ENCODE measurements at places on chromosomes 11 and 22.
A peak's percentile ranks its signal among the peaks of the same experiment; 100 is the strongest.

DNA sequence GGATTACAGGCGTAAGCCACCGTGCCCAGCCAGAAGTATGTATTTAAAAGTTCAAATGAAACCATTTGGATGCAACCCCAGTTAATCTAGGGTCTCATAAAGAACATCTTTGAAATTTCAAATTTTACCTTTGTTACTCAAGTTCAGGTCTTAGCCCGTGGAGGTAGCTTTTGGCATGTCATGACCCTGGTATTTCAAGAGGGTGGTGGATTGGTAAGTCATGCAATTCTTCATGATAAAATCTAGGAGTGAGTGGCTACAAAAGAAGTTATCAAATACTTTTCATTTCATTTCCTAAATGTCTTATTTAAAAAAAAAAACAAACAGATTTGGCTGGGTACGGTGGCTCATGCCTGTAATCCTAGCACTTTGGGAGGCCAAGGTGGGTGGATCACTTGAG is 80.6 kb downstream of the ABTB2 start:
- DNase-seq, result no peak

- DNase-seq, result no peak
Measured at GRCh38 chr22:25883482-25884033, 141.6 kb downstream of the MYO18B start.

GRCh38 chr11:118917481-118918127 is 8.1 kb downstream of the BCL9L start:
- no peak for DNase-seq

DNA sequence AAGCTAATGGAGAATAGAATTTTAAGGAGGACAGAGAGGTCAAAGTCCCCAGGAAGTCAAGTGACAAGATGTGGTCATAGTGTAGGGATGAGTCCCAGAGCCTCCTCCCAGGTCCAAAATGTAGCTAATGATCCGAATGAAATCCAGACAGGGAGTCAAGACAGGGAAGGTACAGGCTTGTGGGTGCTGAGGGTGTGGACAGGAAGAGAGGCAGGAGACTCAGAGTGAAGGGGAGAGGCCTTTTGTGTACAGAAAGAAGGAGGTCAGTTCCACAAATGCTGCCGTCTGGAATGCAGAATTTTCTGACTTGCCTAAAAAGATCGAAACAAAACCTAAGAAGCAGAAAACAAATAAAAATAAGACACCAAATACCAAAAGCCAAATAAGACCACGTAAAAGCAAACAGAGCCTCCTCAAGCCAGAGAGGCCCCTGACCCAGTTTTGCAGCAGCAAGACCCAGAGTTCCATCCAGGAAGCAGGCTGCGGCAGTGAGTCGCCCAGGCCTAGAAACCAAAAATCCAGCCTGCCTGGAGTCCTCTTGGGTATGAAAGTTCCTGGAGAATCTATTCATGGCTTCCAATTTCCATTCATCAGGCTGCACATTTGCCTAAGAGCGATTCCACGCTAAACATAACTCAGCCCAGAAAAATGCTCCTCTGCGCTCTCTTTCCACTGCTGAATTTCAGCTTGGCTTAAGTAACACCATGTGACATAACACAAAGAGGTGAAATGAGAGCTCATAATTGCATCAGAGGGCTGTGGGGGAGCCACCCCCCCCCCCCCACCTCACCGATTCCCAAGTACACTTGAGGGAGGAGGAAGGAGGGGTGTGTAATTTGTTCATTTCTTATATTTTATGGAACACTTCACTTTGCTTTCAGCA is 71.2 kb downstream of the KIRREL3 start:
- no peak for DNase-seq

GRCh38 chr11:35200811-35201341 is 61.9 kb downstream of the CD44 start:
- no peak for DNase-seq

- DNase-seq, result no peak
Measured at GRCh38 chr11:6225896-6226295, 8.5 kb downstream of the FHIP1B start.

DNA sequence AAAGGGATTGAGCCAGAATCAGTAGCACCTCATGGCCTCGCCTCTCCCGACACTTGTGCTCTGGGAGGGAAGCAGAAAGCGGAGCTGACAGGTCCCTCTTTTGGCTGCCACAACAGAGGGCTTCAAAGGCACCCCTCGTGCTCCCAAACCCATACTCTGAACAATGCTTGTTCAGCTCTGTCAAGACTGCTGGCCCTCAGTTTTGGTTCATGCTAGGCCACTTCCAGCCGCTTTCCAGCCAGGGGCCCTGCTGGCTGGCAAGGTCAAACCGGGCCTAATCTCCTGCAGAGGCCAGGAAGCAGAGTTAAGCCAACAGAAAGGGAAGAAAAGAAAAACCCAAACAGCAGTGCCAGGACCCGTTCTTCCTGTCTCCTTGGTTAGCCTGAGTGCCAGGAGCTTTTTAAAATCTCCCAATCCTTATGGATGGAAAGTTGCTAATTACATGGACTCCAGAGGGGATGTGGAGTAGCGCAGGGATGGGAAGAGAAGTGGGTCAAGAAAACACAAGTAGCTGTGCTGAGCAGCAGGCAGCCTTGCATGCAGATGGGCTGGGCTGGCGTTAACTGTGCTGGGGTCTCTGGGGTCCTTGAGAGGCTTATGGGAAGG is 150.6 kb downstream of the GRIK4 start:
- DNase-seq, result no peak

DNA sequence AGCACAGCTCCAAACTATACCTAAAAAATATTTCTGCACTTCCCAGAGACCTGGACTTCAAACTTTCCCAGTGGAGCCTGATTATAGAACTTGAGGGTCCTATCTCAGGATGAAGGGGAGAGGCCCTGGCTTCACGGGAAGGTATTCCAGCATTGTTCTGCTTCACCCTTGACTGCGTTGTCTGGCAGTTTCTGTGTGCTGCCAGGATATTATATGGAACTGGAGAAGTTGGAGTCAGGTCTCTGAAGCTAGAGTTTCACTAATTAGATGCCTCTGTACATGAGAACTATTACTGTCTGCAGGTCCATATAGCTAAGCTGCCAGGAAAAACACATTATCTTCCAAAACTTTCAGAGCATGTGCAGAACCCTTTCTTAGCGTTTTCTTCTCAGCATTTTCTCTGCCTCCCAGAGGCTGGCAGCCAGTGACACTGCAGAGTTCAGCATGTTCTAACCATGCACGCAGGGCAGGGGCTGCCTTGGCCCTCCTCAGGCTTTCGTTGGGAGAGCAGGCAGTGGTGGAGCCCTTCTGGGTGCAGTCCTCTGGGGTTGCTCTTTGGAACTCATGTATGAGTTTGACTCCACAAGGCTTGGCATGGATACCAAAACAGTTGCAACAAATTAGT is 99.3 kb downstream of the CWC15 start:
- no peak for DNase-seq

DNA sequence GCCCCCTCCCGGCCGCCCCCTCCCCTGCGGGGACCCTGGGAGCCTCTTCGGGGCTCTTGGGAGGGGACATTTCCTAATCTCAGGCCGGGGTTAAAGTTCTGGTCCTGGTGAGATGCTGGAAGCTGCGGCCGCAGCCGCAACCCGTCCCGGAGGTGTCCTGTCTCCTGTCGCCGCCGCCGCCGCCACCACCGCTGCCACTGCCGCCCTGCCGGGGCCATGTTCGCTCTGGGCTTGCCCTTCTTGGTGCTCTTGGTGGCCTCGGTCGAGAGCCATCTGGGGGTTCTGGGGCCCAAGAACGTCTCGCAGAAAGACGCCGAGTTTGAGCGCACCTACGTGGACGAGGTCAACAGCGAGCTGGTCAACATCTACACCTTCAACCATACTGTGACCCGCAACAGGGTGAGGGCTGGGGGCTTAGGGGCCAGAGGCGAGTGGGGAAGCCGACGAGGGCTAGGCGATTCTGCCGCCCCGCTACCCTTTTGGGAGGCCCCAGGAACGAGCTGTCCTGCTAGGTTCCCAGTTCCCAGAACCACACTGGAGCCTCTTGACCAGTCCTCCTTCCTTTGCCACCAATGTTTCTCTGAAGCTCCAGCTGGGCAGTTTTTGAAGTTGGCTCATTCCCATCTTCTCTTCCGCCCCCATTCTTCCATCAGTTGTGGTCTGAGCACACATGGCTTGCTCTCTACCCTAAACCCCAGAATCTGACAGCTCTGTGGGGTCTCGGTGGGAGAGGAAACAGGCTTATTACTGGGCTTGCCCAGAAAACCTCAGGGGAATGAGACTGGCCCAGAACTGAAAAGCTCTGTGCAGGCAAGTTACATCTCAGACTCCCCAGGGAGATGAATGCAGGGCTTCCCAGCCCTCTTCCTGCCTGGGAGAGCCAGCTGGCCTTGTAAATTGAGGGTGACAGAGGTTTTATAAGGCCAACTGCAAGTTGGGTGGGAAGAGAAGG is 781 bp downstream of the SIDT2 start:
- DNase-seq, result no peak

DNA sequence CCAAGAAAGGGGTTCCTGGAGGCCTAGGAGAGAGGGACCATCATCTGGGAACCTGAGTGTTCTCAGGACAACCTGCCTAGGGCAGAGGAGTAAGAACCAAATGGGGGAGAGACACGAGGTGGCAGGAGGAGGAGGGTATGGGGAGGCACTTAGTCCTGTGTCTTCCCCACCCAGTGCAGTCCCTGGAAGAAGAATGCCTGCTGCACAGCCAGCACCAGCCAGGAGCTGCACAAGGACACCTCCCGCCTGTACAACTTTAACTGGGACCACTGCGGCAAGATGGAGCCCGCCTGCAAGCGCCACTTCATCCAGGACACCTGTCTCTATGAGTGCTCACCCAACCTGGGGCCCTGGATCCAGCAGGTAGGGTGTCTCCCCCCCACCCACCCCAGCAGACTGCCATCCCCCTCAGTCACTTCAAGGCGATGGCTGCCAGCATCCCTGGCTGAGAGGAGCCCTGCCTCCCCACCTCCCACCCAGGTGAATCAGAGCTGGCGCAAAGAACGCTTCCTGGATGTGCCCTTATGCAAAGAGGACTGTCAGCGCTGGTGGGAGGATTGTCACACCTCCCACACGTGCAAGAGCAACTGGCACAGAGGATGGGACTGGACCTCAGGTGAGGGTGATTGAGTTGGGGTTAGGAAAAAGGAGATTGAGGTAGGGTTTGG is 3.7 kb upstream of the INPPL1 start:
- DNase-seq, result no peak

DNA sequence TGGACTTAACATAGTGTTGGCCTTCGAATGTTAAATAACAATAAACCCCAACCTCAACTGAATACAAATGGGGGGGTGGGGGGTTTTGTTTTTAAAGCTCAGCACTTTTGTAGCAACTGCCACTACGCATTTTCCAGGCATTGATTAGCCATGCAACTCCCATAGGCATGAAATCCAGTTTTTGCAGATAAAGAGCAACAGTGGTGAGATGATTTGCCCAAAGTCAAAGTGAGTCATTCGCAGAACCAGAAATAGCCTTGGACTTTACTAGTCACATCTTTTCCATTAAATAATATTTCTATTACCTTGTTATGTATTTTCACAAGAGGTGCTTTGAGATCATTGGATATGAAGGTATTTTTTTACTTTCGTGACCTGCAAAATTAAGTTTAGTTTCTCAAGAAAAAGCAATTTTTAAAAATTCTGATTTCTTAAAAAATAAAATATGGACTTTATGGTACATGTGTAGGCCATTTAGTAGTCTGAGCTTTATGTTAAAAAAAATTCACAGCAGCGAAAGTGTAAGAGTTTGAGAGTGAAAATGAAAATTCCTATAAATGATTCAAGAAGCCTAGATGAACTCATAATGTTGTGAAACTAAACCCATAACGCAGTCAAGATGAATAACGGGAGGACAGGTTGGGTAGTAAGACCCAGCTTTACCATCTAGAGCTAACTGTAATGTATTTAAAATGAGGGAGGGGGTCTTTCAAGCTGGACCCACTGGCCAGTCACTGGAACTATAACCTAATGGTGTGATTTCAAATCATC is 1.9 kb upstream of the PHF21A start:
- no peak for DNase-seq

DNA sequence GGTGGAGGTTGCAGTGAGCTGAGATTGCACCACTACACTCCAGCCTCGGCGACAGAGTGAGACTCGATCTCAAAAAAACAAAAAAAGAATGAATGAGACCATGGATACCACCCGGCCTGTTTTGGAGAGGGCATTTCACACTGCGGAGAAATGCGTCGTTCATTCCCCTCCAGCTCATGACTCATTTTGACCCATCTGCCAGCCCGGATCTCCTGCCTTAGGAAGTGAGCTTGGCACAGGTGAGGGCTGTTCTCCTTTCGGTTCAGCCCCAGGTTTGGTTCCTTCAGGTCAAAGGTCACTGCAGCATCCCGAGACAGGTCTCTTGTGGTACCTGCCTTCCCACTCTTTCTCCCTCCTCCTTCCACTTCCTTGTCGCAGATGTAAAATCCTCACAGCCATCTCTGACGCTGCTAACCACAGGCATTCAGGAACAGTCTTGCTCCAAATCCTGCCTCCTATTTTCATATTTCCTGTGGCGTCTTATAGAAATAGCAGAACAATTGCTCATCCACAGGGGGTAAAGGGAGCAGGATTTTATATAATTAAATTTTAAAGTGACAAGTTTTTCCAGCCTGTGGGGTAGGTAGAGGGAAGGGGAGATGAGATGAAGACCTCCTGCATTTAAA is 517.9 kb downstream of the NTM start:
- DNase-seq, result peak; percentile 10

GRCh38 chr11:123330948-123331347 is 99.1 kb upstream of the GRAMD1B start:
- DNase-seq, result no peak

- DNase-seq, result no peak
Measured at GRCh38 chr11:120710354-120711131, 199.0 kb downstream of the GRIK4 start.

DNA sequence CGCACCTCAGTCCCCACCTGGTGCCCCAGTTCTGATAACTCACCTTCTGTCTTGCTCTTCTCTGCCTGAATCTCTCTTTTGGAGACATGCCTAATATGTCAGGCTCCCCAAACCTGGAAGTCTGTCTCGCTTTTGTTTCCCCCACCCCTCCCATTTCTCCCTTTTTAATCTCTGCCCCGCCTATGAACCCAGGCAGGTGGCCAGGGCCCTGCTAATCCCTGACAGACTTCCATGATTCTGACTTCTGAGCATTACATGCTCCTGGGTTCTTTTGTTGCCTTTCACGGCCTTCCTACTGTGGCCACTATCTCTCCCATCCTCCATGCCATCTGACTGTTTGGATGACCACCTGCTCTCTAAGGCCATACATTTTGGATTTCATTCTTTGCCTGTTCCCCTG is 1120.9 kb upstream of the CCDC90B start:
- DNase-seq, result no peak

GRCh38 chr11:112593440-112593839 is 332.8 kb upstream of the PLET1 start:
- no peak for DNase-seq

DNA sequence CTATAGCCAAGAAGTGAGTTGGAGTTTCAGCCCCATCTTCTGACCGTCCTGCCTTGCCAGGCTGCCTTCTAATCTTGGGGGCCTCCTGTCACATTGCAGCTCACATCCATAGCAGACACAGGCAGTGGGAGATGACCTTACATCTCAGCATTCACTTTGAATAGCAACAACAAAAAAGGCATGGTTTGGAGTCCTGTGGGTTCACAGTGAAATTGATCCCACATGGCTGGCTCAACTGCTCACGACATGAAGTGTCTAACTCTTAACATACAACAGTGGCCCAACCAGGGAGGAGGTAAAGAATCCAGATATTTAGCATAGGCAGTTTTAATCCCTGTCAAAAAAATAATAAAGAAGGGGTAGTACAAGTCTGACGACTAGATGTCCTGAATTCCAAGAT is 38.1 kb downstream of the DBX1 start:
- no peak for DNase-seq
